ENCODE measurements at places on chromosomes 11 and 22. TPM values are rescaled to one million over a fixed set of nuclear protein-coding genes. Genes with fewer than 3 reads are reported as not detected.
A peak's percentile ranks its signal among the peaks of the same experiment; 100 is the strongest.

The RIBC2 gene
- not detected for total RNA-seq

The RAB39A gene
- 0.17 TPM for total RNA-seq

The TPBGL gene
- 0.22 TPM for total RNA-seq

The TRIM66 gene
- total RNA-seq: 25.0 TPM

The TMEM191B gene
- total RNA-seq: 3.8 TPM

The TMPRSS13 gene
- 3.7 TPM for total RNA-seq

The OR5B21 gene
- 0.61 TPM for total RNA-seq

The KCNJ5 gene
- 0.33 TPM for total RNA-seq

The FOLH1 gene
- not detected for total RNA-seq

- no peak for DNase-seq
Observed at GRCh38 chr22:17430412-17430811, 61.2 kb downstream of the CECR2 start.

DNA sequence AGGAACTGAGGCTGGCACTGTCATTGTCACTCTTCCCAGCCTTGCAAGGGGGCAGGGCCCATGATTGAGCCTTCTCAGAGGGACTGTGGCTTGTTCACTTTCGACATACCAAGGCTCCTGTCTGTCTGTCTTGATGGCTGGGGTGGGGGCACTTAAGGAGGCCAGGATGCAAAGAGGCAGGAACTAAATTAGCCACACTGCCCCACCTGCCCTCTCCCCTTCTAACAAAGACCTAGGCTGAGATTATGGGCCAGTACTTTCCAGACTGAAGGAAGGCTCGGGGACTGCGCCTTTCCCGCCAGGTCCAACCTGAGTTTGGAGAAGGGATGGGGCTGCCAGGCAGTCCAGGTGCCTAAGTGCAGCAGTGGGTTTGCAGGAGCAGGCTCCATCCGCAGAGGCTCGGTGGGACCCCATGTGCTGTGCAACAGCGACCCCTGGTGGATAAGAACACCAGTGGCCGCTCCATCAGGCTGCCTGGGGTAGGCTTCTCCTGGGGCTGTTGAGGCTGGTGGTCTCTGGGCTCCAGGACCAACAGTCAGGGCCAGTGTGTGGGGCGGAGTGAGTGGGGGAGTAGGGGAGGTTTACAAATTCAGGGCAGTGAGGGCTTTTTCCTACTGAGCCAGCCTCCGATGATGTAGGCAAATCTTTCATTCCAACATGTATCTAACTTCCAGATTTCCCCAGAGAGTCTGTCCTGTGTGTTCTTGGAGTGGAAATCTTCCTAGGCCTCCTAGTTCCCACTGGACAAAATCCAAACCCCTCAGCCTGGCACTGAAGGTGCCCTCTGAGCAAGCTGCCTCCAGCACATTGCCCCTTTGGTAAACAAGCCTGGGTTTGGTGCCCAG lies 93.9 kb downstream of the INSC start:
- peak; percentile 64 for DNase-seq

DNA sequence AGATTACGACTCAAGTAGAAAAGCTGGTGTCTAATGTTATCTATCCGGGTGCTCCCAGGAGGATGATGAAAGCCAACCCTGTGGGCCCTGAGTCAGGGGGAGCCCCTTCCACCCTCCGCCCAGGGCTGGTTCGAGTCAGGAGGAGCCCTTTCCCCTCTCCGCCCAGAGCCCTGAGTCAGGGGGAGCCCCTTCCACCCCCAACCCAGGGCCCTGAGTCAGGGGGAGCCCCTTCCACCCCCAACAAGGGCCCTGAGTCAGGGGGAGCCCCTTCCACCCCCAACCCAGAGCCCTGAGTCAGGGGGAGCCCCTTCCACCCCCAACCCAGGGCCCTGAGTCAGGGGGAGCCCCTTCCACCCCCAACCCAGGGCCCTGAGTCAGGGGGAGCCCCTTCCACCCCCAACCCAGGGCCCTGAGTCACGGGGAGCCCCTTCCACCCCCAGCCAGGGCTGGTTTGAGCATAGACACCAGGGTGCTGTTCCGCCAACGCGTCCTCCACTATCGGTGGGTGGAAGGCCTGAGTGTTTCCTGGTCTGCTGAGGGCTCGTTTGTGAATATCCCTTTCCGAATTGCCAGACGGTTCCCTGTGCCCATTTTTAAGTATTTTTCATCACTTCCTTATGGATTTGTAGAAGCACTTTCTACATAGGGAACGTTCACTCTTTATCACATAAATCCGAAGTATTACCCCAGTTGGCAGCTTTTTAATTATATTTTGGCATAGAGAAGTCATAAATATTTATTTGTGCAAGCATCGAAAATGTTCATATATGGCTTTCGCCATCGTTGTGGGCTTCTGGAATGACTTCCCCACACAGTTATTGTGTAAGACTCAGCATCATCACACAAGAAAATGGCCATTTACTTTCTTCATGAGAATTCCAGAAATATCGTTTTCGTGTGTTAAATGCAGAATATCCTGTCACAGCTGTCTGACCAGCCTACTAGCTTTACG lies 380.6 kb downstream of the BRD1 start:
- no peak for DNase-seq

DNA sequence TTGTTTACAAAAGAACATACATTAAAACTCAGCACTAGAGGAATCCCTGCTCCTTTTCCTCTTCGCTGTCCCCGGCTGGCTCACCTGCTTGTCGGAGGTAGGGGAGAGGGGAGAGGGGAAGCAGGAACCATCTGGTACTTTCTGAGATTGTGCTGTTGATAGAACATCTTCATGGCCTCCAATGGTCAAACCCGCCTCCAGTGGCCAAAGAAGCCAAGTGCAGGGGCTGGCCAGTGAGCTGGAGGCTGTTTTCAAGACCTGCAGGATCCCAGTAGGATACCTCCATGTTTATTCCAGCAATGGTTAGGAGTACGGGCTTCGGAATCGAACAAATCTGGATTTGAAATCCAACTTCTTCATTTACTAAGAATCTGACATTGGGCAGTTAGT lies 92.6 kb downstream of the PKNOX2 start:
- no peak for DNase-seq

GRCh38 chr11:60164550-60165075 lies 18.3 kb downstream of the MS4A6A start:
- DNase-seq: no peak

DNA sequence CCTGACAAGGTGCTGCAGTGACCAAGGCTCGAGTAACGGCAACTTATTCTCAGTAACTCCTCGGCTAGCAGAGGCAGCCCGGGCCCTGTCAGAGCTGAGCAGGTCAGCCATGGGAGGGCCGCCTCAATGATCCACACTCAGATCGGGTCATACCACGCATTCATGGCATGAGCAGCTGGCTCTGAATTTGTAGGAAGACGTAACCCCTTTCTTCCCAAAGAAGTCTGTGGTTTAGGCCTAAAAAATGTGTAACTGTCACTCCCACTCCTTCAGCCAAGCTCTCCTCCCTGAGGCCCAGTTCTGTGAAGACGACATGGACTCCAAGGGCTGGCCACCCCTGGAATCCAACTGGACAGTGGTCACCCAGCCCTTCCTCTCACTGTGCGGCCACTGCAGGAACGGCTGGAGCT lies 30.0 kb downstream of the PPP2R1B start:
- no peak for DNase-seq

GRCh38 chr11:34261095-34261494 lies 96.7 kb downstream of the ABTB2 start:
- no peak for DNase-seq

DNA sequence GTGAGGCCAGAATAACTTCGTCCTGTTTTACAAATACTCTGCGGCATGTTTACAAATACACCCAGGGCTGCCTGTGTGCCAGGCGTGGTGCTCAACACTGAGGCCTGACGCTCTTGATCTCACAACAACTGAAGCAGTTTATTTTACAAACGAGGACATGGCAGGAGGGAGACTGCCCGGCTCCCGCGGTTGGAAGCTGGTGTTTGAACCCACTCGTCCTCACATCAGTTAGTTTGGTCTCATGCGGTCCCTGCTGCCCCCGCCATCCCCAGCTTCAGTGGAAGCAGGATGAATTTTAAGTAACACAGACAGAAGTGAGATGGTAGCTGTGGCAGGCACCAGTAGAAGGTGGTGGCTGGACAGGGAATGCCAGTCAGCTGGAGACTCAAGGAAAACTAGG lies 16.4 kb downstream of the KIAA0930 start:
- no peak for DNase-seq

GRCh38 chr11:20119315-20119714 lies 41.0 kb downstream of the DBX1 start:
- no peak for DNase-seq

DNA sequence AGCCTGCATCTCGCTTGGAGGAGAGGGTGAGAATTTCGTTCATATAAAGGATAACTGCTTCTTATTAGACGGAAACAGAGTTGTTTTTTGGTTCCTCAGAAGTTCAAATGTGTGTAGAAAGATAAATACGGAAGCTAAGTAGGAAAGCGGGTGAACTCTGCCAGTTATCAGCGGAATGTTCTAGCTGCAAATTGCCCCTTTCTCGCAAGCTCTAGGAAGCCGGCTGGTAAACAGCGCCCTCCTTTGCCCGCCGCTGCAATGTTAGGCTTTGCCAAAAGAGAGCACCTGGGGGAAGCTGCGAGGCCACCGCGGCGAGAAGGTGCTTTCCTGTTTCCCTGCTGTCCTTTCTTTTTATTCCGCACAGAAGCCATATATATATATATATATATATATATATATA lies 67.0 kb downstream of the IGLL5 start:
- peak; percentile 5 for DNase-seq

DNA sequence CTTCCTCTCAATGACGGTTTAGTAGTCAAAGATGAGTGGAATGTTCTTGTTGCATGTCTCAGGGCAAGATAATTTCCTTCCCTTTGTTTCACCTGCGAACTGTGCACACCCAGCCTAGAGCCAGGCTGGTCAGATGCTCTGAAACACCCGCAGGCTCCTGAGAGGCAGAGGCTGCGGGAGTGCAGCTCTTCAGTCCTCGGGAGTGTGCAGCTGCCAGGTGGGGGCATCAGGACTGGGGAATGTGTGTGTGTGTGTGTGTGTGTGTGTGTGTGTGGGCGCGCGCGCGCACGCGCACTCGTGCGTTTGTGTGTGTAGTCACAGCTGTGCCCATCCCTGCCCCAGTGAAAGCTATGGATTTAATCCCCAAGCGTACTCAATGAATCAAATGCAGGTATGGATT lies 136.2 kb upstream of the NTM start:
- no peak for DNase-seq

- DNase-seq: no peak
Observed at GRCh38 chr11:34806875-34807274, 109.3 kb downstream of the APIP start.

DNA sequence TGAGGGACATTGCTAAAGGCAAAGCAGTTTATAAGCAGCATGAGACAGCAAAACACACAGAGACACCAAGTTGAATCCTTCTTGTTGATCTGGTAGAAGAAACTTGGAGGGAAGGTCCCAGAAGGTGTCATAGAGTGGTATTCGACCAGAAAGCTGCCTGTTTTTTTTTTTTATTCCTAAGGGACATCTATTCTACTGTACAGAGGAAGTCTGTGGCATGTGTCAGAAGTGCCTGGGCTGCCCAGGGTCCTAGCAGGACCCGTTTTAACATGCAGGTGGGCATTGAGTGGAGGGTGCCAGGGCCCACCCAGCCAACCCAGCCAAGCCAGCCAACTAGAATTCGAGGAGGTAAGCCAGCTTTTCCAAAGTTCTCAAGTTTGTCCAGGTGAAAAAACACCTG lies 68.0 kb upstream of the ATXN10 start:
- DNase-seq: no peak

GRCh38 chr22:33036881-33037280 lies 21.3 kb downstream of the SYN3 start:
- DNase-seq: no peak

DNA sequence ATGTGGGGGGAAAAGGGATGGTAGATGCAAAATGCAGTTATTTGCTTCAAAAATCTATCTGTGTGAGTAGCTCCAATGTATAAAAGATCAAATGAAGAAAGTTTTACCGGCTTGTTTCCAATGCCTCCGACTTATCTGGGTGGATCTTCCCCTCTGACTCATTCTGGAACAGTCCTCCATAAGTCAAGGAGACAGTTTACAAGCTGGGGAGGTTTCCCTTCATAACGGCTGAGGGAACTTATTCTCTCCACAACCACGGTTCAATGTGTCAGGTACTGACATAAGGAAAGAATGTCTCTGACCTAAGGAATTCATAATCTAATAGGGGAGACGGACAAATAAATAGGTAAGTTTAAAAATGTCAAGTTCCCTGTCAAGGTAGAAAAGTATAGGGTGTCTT lies 49.7 kb upstream of the BIRC3 start:
- DNase-seq: no peak

- no peak for DNase-seq
Observed at GRCh38 chr22:49894322-49895054, 23.8 kb downstream of the ALG12 start.

- no peak for DNase-seq
Observed at GRCh38 chr11:46060013-46060412, 61.2 kb downstream of the PHF21A start.

- DNase-seq: no peak
Observed at GRCh38 chr11:125404157-125404810, 91.8 kb downstream of the FEZ1 start.

- DNase-seq: no peak
Observed at GRCh38 chr11:10382518-10382917, 72.5 kb upstream of the AMPD3 start.

- DNase-seq: no peak
Observed at GRCh38 chr11:45209891-45210699, 63.7 kb downstream of the PRDM11 start.

DNA sequence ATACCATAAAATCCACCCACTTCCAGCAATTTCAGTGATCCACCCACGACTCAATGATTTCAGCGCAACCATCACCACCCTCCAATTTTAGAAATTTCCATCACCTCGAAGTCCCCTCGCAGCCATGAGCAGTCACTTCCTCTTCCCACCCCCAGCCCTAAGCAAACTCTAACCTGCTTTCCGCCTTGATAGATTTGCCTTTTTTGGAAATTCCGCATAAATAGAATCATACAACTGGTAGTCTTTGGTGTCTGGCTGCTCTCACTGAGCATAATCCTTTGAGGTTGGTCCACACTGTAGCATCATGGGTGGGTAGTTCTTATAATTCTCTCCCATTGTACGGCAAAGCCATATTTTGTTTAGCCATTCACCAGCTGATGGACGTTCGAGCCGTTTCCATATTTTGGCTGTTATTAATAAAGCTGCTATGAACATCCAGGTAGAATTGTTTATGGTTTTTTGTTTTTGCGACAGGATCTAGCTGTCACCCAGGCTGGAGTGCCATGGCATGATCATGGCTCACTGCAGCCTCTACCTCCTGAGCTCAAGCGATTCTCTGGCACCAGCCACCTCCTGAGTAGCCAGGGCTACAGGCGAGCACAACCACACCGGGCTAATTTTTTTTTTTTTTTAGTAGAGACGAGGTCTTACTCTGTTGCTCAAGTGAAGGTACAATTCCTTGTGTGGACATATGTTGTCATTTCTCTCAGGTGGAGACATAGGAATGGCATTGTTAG lies 16.0 kb downstream of the PIM3 start:
- DNase-seq: no peak

DNA sequence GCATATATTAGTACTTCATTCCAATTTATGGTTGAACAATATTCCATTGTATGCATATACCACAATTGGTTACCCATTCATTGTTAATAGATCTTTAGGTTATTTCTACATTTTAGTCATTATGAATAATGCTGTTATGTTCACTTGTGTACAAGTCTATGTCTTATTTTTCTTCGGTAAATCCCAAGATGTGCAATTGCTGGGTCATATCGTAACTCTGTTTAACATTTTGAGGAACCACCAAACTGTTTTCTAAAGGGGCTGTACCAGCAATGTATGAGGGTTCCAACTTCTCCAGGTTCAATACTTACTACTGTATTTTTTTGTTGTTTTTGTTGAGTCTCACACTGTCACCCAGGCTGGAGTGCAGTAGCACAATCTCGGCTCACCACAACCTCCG lies 33.1 kb downstream of the NUP98 start:
- DNase-seq: no peak

Data from CD4-positive, alpha-beta memory T cell (primary cell).